Muscle of back (tissue), 13 donors: ENCODE measurements at places on chromosomes 6 and 20. TPM values are rescaled to one million over a fixed set of nuclear protein-coding genes. Genes with fewer than 3 reads are reported as not detected.

The CRIP3 gene
- polyA plus RNA-seq = 1.1 TPM

The BNIP5 gene
- 0.09 TPM for polyA plus RNA-seq

The RAMACL gene
- polyA plus RNA-seq = not detected

DNA sequence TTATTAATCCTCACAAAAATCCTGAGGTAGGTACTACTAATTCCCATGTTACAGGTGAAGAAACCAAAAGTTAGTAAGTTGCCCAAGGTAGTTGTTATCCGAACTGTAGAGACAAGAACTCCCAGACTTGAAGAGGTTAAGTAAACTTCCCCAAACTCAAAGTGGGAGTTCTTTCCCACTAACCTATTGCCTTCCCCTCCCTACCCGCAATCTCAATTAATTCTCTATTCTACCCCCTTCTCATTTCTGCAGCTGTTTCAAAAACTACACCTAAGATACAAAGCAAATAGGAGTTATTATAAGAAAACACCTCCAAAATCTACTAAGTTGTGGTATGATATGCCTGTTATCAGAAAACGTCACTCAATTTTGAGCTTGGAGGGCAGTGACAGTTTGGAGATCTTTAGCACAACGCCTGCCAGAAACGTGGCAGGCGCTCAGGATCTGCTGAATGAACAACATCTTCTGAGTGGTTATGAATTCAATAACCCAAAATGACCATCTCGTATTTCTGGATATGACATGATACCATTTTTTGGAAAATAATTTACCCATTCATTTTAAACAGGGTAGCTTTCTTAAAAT is 7.1 kb downstream of the CSNK2A1 start:
- no peak for DNase-seq

DNA sequence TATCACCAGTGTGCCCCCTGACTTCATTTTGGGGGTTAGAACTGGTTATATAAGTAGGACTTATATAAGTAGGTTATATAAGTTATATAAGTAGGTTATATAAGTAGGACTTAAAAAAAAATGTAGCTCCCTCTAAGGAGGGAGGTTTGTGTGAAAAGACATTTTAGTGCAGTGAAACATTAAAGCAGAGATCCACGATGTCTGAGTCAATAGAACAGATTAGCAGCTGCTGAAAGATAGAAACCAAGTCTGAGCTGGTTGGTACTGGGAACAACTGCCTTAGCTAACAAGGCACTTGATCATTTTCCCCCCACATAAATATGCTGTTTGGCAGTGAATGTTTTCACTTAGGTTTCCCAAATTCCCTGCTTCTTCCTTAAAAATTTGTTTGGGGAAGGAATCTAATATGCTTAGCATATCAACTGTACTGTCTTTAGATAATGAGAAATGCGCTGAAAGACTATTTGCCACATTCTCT is 2.1 kb upstream of the RPS12 start:
- DNase-seq = peak; percentile 68

- peak; percentile 40 for DNase-seq
These were observed 50.5 kb upstream of the ENPP5 start for GRCh38 chr6:46221222-46221793.

The ENPP5 gene
- 3.3 TPM for polyA plus RNA-seq
